ENCODE measurements at places on chromosomes 16 and 17.
A peak's percentile ranks its signal among the peaks of the same experiment; 100 is the strongest.

GRCh38 chr17:67718325-67718941 lies 697 bp downstream of the NOL11 start:
- DNase-seq = no peak

DNA sequence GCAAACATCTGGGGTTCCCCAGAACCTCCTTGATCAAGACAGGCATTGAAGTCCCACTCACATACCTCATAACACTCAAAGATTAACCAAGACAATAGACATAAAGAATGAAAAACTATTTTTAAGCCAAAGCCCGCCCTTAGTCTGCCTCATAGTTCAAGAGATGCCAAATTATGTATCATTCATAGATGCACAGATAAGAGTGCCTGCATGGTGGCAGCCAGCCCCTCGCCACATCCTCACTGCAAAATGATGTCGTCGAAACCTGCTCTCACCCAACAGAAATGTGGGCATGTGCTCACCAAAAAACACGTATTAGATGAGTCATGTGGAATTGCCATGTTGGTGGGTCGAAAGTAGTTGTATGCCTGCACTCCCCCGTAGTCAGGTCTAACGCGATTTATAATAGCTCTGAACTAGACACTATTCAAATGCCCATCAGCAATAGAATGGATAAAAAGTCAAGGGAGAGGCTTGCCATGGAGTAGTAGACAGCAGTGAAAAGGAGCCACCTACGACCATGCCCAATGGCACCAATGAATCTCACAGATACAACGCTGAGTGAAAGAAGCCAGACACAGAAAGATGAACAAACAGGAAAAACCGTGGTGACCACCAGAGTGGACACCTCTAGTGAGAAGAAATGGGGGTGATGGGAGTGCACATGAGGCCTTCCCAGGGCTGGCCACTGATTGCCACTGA lies 64.8 kb downstream of the C16orf95 start:
- DNase-seq = no peak

DNA sequence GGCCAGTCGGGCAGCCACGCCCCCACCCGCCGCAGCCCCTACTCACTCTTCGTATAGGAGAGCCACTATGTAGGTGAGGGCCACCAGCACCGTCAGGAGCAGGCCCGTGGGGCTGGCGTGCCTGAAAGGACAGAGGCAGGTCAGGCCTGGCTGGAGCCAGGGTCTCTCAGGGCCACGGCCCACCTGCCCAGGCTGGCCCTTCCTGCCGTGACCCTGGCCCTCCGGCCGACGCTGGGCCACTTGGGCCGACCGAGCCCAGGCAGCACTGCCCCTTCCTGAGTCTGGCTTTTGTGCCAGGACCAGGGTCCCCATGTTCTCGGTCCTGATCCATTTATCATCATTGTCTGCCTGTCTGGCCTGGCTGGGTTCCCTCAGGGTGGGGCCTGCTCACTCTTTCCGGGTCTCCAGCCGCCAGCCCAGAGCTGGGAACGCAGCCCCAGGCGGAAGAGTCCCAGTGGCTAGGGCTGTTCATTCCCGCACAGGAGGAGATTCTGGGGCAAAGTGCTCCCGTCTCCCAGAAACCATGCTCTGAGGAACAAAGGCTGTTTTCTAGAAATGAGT lies 10.1 kb upstream of the RASD1 start:
- DNase-seq = peak; percentile 34

DNA sequence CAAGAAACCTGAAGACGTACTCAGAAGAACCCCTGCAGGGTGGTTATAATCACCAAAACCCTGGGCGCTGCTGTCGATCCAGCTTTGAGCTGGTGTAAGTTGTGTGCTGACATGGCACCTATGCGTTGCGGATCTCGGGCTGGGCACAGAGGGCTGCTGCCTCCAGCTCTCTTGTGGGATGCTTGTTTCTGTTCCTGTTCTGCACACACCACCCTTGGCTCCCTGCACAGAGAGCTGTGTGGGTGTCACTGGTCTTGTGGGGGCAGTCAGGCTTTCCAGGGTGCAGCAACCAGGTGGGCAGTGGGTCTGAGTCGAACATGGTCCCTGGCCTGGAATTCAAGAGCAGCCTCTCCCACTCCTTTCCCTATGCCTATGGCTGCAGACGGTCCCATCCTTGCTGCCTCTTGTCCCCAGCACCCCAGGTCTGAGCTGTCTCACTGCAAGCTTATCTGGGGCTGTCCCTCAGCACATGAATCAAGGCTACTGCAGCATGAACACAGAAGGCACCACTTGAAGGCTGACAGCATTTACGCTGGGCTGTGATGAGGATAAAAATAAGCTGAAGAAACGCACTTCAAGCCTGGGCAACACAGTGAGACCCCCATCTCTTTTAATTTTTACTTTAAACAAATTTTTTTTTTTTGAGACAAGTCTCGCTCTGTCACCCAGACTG lies 20.1 kb downstream of the ZNF276 start:
- no peak for DNase-seq

- no peak for DNase-seq
These were observed 4.5 kb upstream of the ACSF2 start for GRCh38 chr17:50421308-50422051.

GRCh38 chr17:11252146-11252545 lies 11.1 kb downstream of the SHISA6 start:
- no peak for DNase-seq

GRCh38 chr16:24035127-24035842 lies 199.5 kb downstream of the PRKCB start:
- DNase-seq = no peak

GRCh38 chr17:28738680-28739384 lies 5.0 kb upstream of the TRAF4 start:
- no peak for DNase-seq

GRCh38 chr17:74995847-74996246 lies 8.4 kb downstream of the CDR2L start:
- DNase-seq = no peak

GRCh38 chr17:33209671-33210070 lies 83.4 kb downstream of the ASIC2 start:
- no peak for DNase-seq

- DNase-seq = no peak
These were observed 270.6 kb downstream of the FTO start for GRCh38 chr16:53974484-53975080.

DNA sequence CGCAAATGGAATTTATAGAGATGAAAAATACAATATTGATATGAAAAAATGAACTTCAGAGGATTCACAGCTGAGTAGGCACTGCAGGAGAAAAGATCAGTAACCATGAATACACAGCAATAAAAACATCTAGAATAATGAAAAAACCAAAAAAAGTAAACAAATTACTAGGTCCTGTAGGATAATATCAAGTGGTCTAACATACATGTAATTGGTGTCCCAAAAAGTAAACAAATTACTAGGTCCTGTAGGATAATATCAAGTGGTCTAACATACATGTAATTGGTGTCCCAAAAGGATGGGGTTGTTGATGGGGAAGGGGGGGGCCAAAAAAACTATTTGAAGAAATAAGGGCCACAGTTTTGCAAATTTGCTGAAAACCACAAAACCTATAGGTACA lies 43.4 kb downstream of the ZNF18 start:
- no peak for DNase-seq

- no peak for DNase-seq
These were observed 79.9 kb downstream of the RMI2 start for GRCh38 chr16:11425140-11425539.

DNA sequence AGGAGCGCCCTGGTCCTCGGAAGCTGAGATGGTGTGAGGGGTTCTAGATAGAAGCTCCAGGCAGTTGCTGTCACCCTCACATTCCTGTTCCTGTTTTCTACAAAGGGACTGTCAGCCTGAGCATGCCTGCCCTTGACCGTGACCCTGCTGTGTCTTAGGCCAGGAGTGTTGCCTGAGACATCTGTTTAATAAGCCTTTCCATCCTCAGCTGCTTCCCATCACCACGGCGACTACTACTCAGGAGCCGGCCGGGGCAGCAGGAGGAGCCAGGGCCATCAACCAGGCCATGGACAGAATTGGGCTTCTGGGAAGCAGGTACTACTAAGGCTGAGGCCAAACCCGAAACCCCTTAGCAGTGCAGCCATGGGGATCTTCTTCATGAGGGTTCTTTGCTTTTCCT lies 151.4 kb downstream of the KATNIP start:
- no peak for DNase-seq

DNA sequence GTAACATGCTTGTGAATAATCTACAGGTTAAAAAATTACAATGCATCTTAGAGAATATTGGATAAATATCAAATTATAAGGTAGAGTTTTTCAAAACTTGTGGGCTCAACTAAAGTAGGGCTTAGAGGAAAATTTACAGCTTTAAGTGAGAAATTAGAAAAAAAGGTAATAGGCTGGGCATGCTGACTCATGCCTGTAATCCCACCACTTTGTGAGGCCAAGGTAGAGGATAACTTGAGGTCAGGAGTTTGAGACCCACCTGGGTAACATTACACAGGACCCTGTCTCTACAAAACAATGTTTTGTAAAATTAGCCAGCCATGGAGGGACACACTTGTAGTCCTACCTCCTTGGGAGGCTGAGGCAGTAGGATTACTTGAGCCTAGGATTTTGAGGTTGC lies 4.5 kb downstream of the ATF7IP2 start:
- no peak for DNase-seq

DNA sequence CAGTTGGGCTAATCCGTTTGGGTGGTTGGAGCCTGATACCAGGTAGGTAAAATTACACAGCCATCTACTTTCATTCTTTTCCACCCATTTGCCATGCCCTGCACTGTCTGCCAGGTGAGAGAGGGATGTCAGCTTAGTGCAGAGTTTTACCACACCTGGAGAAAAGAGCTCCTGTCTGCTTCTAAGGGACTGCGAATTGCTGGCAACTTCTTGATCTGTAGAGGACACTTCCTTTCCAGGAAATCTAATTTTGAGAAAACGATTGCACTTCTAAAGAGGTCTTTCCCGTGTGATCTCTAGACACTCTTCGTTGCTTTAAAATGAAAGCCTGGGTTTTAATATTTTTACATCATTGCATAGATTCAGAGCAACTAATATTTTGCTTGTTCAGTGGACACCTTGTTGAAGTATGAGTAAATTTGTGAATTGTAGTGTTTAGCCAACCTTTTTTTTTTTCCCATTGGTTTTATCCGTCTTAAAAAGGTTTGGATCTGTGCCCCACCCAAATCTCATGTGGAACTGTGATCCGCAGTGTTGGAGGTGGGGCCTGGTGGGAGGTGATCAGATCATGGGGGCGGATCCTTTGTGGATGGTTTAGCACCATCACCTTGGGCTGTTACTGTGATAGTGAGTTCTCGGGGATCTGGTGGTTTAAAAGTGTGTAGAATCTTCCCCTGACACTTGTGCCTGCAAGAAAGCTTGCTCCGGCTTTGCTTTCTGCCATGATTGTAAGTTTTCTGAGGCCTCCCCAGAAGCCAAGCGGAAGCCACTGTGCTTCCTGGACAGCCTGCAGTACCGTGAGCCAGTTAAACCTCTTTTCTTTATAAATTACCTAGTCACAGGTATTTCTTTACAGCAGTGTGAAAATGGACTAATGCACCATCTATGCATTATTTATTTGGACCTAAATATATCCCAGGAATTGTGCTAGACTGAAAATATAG lies 104.6 kb downstream of the PRKCA start:
- no peak for DNase-seq

- no peak for DNase-seq
These were observed 7.9 kb downstream of the MAP2K4 start for GRCh38 chr17:12028611-12029010.

- no peak for DNase-seq
These were observed 40.1 kb downstream of the OMG start for GRCh38 chr17:31256936-31257335.

DNA sequence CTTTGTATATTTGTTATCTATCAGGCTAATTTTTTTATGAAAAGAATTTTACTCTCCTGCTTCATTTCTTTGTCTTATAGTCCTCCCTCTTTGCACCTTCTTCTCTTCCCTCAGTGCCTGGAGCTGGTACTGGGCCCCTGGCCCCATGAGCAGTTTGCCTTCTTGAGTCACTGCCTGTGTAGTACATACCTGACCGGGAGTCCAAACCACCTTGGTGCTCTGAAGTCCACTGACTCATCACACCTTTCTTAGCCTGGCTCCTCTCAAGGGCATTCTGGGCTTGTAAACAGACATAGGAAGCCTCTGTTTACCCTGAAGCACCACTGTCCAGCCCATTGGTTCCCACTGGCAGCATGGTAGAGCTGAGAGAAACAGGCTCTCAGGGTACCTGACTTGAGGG lies 11.0 kb upstream of the TACO1 start:
- DNase-seq = no peak

DNA sequence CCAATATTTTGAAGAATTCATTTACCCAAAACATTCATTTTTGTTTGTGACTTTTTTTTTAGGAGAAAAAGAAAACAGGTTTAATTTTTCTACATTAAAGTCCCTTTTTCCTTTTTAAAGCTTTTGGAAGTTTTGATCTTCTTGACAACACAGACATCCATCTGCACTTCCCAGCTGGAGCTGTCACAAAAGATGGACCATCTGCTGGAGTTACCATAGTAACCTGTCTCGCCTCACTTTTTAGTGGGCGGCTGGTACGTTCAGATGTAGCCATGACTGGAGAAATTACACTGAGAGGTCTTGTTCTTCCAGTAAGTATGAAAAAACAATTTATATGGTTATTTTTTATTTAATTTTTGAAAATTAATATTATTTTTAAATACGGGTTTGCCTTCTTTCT lies 37.2 kb downstream of the SIAH1 start:
- peak; percentile 56 for DNase-seq

GRCh38 chr17:20059728-20060188 lies 50.6 kb downstream of the SPECC1 start:
- no peak for DNase-seq

GRCh38 chr17:71104225-71104624 lies 934.9 kb downstream of the KCNJ2 start:
- DNase-seq = no peak

DNA sequence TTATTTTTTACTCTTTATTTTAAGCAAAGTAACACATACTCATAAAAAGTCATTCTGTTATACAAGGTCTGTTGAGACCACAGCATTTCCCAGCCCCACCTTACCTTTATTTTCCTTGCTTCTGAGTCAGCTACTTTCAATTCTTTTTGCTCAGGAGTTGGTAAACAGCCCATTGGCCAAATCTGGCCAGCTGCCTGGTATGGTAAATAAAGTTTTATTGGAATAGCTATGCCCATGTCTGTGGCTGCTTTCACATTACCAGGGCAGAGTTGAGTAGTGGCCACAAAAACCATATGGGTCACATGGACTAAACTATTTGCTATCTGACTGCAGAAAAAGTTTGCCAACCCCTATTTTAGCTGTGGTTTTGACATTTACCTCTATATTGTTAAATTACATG lies 3.4 kb upstream of the NSRP1 start:
- no peak for DNase-seq

DNA sequence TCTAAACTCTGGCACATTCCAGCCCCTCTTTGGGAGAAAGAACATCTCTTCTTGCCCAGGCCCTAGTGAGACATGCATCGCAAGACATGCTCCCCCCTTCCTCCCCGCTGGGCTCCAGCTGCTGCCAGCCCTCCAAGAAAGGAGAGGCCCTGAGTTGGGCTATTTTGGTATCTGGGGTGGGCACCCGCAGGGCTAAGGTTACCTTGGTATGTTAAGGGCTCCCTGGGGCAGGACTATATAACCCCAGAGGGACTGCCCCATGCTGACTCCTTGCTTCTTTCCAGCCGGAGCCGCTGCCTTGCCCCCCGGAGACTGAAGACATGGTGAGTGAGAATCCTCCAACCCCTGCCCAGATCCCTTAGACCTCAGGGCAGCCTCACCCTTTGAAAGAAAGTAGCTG lies at the start of gene MYL11:
TSS of gene MYL11 (plus strand) at position 265 of the 400 bp plus-strand sequence. CDS start at position 321, 56 bp downstream.
- peak; percentile 48 for DNase-seq

Measured in right hindlimb (tissue), 1 donor.